ENCODE measurements at places on chromosomes 2 and 18.

- DNase-seq: no peak
Observed at GRCh38 chr2:37142546-37142945, 14.2 kb downstream of the EIF2AK2 start.

DNA sequence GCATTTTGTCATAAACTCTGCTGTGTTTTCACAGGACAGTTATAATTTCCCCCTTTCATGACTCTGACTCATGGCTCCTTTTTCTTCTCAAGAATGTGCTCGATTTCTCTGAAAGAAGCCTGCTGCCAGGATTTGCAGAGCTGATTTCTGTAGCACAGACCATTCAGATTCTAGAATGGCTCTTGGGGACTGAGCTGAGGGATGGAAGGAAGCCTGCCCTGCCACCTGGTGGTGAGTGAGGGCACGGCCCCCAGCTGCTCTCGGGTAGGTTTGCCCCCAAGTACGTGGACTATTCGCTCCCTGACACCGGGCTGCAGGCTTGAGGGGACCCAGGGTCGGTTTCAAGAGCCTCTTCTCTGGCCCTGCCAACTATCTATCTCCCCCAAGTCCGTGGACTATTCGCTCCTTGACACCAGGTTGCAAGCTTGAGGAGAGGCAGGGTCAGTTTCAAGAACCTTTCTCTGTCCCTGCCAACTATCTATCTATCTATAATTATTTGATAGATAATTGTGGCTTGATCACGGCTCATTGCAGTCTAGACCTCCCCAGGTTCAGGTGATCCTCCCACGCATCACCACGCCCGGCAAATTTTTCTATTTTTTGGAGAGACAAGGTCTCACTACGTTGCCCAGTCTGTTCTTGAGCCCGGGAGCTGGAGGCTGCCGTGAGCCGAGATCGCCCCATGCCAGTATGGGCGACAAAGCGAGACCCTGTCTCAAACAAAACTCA, 1.4 kb upstream of the SMYD5 start:
- peak; percentile 78 for DNase-seq

DNA sequence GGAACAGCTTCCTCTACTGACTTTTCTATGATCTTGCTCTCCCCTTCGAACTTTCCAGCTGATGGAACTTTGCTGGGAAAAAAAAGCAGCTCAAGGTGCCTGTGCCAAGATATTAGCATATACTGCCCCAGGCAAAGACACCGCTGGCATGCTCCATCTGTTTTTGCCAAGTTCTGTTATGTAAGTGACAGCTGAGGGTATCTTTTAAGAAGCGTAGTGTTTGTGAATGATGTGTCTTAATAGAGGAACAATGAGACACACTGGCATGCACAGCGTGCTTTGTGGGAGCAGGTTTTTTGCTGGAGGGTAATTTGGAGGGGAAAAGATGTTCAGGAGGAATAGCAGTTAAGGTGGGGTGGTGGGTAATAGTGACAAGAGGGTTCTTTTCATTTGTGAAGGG, 47.8 kb downstream of the SLC4A3 start:
- DNase-seq: no peak

- no peak for DNase-seq
Observed at GRCh38 chr2:23637011-23637778, 252.2 kb downstream of the KLHL29 start.

DNA sequence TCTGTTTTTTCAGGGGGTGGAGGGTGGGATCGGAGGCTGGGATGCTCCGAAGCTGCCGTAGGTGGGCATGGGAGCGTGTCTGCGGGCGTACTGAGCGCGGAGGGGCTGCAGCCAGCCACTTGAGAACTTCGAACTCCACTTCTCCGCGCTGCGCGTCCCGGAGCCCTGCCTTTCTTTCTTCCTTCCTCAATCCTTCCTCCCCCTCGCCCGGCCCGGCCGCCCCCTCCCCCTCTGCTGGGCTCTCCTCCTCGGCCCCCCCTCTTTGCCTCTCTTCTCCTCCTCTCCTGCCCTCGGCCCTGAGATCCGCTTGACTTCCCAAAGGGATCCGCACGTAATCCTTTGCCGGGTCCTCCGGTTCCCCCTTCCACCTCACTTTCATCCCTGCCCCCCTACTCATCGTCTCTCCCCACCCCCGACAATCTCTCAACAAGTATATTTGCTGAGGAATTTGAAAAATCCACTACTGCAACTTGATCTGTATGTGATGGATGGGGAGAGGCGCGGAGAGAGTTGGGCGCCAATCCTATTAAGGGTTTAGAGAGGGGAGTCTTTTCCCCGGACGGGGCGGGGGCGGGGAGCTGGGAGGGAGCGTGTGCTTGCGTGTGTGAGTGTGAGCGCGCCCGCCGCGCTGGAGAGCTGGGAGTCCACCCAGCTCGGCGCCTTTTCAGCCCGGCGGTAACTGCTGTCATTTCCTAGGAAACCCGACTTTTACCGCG, 1.1 kb downstream of the GLI2 start:
- DNase-seq: peak; percentile 66

- no peak for DNase-seq
Observed at GRCh38 chr2:151381266-151381665, 23.9 kb downstream of the TNFAIP6 start.

- DNase-seq: peak; percentile 38
Observed at GRCh38 chr18:50282521-50283335, 1.4 kb upstream of the MBD1 start.

DNA sequence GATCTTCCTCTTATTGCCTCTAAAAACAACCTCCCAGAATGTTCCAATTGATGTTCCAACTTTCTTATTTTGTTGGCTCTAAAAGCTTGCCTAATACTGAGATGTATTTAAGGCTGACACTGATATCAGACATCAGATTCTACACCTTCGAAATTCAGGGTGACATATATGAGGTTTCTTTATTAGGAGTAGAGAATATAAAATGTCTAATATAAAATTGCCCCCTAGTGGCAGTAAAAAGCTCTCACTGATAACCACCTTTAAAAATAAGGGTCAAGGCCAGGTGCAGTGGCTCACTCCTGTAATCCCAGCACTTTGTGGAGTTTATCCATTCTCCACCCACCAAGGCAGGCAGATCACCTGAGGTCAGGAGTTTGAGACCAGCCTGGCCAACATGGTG, 789.7 kb upstream of the SLC39A10 start:
- no peak for DNase-seq

DNA sequence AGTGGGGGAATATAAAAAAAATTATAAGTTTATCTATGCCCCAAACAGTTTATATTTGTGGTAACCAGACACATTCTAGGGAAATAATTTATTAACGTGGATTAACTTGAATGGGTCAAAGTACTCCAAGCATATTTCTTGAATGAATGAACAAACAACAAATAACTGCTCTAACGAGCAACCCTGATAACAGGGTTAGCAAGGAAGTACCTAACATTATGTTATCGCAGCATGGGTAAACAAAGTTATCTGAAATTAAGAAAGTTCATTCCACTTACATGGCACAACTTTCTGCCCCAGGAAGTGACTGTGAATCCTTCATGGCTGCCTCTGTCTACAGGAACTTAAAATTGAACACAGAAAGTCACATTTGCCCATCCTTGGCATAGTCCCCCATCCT, 812.9 kb upstream of the ACVR2A start:
- DNase-seq: no peak

- no peak for DNase-seq
Observed at GRCh38 chr18:14086458-14087231, 45.6 kb downstream of the ZNF519 start.

- DNase-seq: no peak
Observed at GRCh38 chr2:196516564-196516963, 123.0 kb upstream of the CCDC150 start.

- DNase-seq: no peak
Observed at GRCh38 chr18:22684268-22684667, 248.9 kb upstream of the RBBP8 start.

DNA sequence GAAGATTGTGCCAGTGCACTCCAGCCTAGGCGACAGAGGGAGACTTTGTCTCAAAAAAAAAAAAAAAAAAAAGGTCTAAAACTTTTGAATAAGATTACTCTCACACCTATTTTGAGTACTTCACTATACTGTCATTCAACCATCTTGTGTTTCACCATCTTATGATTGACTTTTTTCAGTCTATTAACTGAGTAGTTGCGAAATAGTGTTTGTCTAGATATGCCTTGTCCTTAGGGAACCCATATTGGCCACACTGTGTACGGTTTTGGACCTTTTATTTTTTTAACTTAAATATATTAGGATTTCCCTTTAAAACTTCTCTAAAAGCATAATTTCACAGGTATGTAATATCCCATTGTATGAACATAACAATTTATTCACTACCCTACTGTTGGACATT, 72.3 kb downstream of the ALMS1 start:
- no peak for DNase-seq

DNA sequence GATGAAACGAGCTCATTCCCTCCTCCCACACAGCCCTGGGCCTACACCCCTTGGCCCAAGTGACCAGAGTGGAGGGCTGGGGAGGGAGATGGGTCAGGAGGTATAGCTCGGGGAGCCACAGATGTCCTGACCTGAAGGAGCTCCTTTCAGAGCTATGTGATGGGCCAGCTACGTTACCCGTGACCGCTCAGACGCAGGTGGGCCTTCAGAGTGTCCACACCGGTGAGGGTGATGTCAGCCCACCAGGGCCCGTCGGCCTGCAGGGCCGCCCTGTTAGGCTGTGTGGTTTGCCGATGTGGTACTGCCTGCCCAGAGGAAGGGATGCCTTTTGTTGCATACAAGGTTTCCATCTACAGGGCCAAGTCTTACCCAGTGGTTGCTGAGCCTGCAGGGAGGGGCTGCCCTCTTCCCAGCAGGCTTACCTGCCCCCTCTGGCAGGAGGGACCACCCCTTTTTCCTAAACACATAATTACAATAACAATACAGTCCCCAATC, 41.8 kb upstream of the FOSL2 start:
- DNase-seq: no peak

DNA sequence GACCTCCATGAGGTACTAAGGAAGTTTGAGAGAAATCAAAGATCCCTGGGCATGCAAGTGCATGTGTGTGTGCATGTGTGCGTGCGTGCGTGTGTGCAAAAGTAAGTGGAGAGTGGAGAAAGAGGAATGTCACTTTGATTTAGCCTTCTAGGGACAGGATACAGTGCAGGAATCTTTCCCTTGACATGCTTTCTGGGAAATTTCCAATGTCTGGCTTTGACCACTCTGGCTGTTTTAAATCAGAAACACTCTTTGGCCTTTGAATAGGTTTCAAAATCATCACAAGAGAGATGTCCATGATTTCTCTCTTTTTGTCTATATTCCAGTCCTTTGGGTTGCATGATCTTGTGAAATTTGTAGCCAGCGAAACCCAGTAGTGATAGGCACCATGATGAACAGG, 162.0 kb downstream of the ALK start:
- no peak for DNase-seq

DNA sequence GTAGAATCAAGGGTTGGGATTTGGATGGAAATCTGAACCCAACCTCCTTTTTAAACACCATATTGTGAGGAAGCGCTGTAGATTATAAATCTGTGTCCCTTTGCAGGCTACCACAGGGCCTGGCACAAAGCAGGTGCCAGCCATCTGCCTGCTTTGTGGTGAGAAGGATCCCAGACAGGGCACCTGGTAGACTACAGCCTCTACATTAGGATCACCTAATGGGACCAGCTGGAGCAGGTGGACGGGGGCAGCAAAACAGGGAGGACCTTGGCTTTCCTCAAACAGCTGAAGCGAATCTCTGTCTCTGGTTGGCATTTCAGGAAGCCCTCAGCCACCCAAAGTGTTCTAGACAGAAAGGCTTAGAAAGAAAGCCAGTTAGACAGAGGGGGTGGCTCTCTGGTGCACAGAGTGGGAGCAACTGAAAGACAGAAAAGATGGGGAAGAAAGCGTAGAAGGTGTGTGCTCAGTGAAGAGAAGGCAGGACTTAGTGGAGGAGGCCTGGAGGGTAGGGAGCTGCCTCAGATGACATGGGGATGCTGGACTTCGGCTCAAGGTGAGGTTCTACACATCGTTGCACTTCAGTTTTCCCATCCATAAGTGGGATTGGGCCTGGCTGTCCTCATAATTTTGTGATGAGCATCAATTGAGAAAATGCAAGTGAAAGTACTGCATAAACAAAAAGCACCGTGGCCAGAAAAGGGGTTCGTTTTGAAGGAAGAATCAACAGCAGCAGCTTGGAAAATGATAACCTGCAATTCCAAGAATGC, 350.8 kb downstream of the CYRIA start:
- no peak for DNase-seq

DNA sequence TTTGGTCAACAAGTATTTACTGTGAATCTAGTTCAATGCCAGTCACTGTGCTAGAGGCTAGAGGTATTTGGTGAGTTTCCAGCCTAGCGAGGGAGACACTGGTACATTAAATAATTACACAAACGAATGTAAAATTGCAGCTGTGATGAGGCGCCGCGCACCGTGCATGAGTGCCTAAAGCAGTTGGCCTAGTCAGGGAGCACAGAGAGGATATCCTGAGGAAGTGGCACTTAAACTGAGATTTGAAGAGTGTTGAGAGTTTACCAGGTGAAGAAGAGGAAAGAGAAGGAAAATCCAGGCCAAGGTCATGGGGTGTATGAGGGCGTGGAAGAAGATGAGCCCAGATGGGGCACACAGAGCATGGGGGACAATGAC, 157.6 kb upstream of the NDUFV2 start:
- no peak for DNase-seq

DNA sequence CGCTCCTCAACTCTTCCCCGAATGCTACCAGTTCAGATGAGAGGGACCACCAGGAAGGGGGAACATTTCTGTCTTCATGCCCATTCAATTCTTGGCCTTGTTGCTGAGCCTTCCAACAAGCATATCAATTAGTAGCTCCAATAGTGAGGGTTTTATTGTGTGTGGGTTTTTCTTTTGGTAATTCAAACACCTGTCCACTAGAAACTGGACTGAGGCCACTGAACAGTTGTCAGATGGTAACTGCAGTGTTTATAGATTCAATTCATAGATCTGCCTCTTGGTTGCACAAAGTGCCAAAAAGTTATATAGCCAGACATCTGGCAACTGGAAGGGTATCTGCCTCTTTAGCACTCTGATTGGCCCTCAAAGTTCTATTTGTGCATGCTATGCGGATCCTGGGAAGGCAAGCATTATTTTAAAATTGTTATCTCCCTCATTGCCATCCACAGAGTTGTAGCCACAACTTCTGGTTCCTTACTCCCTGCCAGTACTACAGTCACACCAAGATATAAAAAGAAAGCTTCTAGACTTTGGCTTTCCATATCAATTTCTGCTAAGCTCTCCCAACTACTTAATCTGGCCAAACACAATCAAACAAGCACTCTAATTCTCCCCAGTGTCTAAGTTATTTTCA, 83.3 kb upstream of the ZNF521 start:
- DNase-seq: no peak

- DNase-seq: no peak
Observed at GRCh38 chr2:43276266-43276941, 50.0 kb upstream of the ZFP36L2 start.

DNA sequence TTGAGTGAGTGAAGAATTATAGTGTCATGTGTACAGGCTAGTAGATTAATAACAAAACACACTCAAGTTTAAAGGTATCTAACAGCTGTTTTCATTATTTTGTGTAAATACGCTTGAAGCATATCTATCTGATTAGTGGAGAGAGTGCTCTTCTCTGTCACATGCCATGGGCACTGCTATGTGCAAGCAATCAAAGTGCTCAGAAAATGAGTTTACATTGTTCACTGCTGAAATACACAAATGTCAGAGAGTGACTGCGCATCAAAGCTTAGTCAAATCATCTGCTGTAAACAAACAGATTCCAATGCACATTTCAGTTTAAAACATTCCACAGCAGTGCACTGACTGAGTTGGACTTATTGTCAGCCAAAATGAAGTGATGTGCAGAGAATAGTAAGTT, 423.4 kb downstream of the ZEB2 start:
- no peak for DNase-seq
